Stimulated activated CD8-positive, alpha-beta memory T cell treated with anti-CD3 and anti-CD28 coated beads, Interleukin-7, amount 100 ng/mL, for 1 hour (primary cell): ENCODE measurements at places on chromosomes 7 and 10.

GRCh38 chr10:124892031-124892430, 49.9 kb upstream of the ZRANB1 start:
- DNase-seq = no peak

- no peak for DNase-seq
These were observed 57.3 kb downstream of the MAPK8 start for GRCh38 chr10:48363617-48364355.

GRCh38 chr7:127619681-127620405, 1.9 kb upstream of the PAX4 start:
- no peak for DNase-seq

DNA sequence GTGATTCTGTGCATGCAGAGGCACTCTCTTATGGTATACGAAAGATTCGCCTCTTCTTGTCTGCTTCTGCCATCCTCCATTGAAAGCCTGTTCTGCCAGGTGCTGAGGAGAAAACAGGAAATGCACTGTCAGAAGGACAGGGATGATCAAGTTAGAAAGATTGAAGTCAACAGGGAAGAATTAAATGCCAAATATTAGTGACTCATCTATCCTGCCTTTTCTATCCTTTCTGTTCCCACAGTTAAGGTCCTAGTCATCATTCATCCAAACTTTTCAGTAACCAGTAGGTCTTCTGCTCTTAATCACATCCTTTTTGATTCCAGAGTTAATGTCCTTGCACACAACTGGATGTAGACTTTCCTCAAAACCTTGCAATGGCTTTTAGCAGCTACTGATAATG, 4.8 kb upstream of the ZNF783 start:
- no peak for DNase-seq

- DNase-seq = no peak
These were observed 115.3 kb downstream of the PIP4K2A start for GRCh38 chr10:22599048-22599561.

- no peak for DNase-seq
These were observed 43.6 kb downstream of the HK1 start for GRCh38 chr10:69321865-69322264.

GRCh38 chr10:12628964-12629766, 279.8 kb downstream of the CAMK1D start:
- DNase-seq = no peak

GRCh38 chr7:54813398-54813797, 54.4 kb upstream of the SEC61G start:
- DNase-seq = no peak

GRCh38 chr10:90226517-90226916, 525.1 kb downstream of the KIF20B start:
- DNase-seq = no peak

GRCh38 chr7:77531038-77531437, 6.1 kb upstream of the PTPN12 start:
- DNase-seq = no peak

DNA sequence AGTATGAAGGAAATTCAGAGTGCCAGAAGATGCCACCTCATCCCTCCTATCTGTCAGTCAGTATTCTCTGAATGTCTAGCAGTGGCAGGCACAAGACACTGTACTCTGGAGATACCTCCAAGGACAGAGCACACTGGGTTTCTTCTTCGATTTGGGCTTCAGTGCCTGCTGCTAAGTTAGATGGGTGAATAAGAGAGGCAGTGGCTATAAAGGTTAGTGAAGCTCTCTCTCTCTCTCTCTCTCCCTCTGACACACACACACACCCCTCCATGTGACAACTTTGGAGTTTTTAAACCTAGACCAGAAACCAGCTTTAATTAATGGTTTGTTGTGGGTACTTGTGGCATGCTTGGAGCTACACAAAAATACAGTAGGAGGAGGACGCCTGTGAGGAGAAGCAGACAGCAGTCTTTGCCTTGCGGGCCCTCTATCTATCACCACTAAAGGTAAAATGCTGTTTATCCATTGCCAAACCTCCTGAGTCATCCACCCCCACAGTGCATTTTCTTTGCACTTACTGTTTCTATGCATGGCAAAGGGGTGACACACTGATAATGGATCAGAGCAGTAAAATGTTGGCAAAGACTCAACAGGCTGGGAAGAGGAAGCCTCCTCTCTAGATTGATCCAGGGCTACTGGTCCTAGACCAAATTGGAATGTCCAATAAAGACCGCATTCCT, 102.5 kb downstream of the TRIL start:
- DNase-seq = no peak

DNA sequence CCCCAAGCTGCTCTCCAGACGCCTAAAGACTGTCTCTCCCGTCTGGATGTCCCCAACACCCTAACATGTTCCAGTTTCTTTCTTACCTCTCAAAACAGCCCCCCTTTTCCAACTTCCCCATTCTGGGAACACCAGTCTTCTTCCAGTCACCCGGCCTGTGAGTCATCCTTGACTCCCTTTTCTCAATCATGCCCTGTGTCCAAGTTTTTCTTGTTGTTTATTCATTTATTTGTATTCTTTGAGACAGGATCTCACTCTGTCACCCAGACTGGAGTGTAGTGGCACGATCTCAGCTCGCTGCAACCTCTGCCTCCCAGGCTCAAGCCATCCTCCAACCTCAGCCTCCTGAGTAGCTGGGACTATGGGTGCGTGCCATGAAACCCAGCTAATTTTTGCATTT, 15.6 kb downstream of the SNX10 start:
- DNase-seq = no peak

- DNase-seq = no peak
These were observed 344.2 kb upstream of the MKI67 start for GRCh38 chr10:128470321-128470965.

GRCh38 chr10:131076356-131076755, 235.2 kb downstream of the TCERG1L start:
- DNase-seq = no peak

- no peak for DNase-seq
These were observed 790 bp downstream of the ADAM22 start for GRCh38 chr7:87934699-87935383.

DNA sequence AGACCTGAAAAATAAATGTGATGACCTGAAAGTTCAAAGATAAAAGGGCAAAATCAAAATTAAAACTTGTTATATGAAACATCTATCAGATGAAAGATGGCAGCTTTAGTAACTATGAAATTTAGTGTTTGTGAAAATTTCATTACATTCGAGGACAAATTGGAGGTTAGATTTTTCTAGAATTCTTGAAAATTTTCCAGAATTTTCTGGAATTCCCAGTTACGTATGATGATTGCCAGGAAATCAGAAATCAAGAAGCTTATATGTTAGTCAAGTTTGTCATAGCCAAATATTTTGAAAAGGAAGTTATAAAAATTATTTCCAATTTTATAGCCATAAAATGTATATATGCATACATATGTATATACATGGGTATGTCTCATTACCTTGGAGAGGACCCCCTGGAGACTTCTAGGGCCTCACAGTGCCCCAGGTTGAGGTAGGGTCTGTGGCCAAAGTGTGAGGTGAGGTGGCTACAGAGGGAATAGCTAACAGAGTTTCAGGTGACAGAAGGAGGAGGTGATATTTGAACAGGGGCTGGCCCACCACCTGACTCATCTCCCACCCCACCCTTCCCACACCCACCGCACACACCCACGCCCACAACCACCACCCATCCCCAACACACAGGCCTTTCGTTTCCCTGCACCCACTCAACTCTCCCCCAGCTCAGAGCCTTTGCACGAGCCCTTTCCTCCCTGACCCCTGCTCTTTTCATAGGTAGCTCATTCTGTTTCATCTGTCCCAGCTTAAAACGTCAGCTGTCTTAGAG, 21.5 kb downstream of the C10orf105 start:
- peak; percentile 12 for DNase-seq

GRCh38 chr7:137992550-137993394, 9.1 kb downstream of the CREB3L2 start:
- no peak for DNase-seq

DNA sequence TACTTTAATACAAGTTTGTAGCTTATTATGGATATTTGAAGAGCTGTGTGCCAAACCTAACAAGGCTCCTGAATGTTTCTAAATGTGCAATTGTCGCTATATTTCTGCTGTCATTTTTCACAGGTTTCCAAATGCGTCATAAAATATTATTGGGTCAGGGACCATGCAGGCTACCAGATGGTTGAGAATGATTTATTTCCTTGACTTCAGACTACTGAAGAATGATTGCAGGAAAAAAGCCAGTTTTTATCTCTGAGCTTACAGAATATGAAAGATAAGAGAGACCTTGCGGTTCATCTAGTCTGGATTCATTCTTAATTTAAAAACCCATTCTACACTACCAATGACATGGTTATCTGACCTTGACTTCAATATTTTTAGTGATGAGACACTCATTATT, 55.2 kb downstream of the TSPAN12 start:
- no peak for DNase-seq

DNA sequence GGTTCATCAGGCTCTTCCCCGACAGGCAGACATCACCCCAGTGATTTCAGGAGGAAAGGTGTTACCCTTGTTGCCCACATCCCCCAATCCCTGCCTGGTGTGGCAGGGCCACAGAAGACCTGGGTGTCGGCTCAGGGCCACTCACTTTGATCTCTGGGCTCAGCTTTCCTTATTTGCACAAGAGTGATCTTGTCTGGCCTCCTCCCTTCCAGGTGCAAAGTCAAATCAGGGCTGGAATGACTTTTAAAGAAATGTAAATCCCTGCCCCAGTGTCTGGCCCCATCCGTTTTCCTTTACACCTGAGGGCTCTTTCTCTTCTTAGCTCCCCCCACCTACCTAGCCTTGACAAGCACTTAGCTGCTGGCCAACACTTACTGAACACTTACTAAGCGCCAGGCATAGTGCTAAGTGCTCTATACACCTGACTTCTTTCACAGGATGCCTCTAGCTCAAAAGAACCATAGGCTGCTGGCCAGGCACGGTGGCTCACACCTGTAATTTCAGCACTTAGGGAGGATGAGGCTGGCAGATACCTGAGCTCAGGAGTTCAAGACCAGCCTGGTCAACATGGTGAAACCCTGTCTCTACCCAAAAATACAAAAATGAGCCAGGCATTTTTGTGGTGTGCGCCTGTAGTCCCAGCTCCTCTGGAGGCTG, 979 bp upstream of the NODAL start:
- DNase-seq = no peak

DNA sequence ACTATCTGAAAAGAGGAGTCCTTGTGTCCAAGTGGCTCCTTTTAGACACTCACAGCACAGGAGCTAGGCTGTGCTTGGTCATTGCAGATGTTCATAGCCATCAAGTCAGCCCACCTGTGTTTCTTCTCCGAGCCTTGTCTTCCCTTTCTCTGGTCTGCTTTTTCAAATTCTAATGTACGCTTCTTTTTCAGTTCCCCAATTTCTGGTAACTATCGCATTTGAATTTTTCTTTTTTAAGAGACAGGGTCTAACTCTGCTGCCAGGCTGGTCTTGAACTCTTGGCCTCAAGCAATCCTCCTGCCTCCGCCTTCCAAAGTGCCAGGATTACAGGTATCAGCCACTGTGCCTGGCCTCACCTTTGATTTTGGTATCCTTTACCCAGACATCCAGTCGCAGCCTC, 18.9 kb downstream of the APBB1IP start:
- DNase-seq = no peak

- no peak for DNase-seq
These were observed 172.3 kb downstream of the C1GALT1 start for GRCh38 chr7:7354674-7355073.

- no peak for DNase-seq
These were observed 19.7 kb downstream of the UBE3C start for GRCh38 chr7:157158400-157158799.

DNA sequence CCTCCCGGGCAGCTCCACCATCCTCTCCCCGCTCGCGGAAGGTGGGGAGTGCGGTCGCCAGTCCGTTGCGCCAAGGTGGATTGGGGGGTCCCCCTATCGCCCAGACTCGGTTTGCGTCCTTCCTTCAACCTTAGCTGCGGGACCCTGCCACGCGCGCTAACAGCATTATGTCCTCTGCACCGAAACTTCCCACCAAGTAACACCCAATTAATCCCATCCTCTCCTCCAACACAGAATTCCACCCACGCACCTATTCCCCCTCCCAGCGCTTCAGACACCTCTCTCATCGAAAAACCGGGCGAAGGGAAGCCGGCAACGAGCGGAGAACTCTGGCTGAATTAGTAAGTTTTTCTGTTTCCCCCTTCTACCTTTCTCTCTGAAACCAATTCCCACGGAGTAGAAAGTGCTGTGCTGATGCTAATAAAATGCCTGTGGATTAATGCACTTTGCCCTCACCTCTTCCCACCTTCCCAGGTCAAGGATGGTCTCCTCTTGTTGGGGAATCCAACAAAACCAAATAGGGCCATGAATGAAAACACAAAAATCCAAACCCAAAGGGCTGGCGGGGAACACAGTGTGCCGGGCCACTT, 947 bp downstream of the HOXA3 start:
- DNase-seq = no peak

DNA sequence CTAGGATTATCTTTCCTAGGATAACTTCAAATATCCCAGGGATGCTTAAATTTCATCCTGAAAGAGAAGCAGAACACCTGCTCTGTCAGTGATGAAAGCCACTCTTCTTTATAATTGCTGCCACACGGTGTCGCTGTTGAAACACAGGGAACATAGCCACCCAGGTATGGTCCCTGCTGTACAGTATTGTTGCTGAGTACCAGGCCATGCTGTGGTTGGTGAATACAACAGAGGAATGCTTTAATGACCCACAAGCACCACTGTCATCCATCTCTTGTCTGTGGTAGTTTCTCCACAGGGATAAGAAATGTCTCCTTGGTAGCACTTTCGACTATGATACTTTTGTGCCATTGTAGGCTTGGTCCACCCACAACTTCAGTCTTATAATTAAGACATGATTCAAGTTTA, 70.6 kb upstream of the STARD3NL start:
- DNase-seq = peak; percentile 48

GRCh38 chr10:75977139-75977538, 545.7 kb downstream of the LRMDA start:
- DNase-seq = no peak

DNA sequence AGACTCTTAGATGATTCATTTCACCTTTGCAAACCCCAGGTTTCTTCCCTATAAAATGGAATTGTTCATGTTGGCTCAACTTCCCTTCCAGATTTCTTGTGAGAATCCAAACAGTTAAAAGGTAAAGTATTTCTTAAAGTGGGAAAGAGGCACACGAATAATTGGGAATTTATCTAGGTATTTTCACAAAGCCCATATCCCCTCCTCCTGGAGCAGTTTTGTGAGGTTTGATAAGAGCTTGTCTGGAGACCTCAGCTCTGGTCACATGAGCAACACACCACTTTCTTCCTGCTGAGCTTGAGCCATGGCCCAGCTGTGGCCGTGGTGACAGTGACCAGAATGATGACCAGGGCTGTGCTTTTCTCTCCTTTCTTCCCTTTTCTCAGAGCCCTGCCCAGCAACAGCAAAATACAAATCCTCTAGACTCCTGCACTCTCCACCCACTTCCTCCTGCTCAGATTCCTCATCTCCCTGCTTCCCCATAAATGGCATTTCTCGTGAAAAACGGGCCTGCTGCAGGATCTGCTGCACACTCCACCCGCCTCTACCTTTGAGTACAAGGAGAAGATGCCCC, 87.7 kb downstream of the PIK3CG start:
- no peak for DNase-seq
